ENCODE measurements at places on chromosomes 4 and X.

DNA sequence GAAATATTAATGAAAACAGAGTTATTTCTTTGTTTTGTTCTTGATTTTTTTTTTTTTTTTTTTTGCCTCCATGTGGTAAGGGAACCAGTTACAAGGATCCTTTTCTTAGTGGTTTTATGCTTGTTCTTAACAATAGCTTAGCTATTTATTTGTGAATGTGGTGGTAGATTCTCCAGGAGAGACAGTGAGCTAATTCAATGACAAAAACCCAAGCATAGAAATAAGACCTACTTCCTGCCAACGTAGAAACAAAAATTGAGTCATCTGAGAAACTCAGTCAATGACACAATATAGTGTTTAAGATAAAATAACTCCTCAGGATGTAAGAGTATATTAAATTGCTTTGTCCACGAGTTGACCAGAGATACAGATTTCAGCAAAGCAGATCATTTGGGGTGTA lies 863.8 kb upstream of the PABPC4L start:
- H3K4me1 ChIP-seq, result no peaks in the 10 kb centered on the region
- H3K27me3 ChIP-seq, result no peaks in the 10 kb centered on the region
- no peak overlapping the region for H3K4me3 ChIP-seq
- H3K36me3 ChIP-seq, result no peaks in the 10 kb centered on the region
- H3K27ac ChIP-seq, result no peak overlapping the region
- DNase-seq, result no peak

DNA sequence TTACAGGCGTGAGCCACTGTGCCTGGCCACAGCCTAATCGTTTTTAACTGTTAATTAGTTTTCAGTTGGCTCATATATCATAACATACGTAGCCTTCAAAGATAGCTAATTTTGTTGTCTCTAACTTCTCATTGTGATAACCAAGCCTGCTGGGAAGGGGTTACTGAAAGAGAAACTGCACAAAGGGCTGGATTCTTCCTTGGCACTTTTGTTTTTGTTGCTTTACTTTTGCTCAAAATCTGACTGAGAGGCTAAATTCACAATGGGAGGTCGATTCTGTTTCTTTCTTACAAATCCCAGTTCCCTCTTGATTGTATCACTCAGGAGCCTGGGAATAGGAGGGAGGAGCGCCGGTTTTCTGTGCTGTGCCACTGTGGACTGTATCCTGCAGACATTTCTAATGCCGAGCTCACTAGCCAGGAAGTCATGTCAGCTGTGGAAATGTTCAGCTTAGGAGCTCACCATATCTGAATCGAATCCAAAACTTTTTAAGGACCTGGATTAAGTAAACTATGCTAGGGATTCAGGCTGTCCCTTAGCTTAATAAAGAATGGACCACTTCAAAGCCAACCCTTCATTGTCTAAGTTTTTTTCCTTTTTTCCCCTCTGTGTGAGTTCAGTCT lies 120.5 kb upstream of the FAT1 start:
- H3K4me3 ChIP-seq, result no peak overlapping the region
- H3K4me1 ChIP-seq, result no peaks in the 10 kb centered on the region
- no peaks in the 10 kb centered on the region for H3K36me3 ChIP-seq
- peak overlapping the region; percentile 50 for H3K27ac ChIP-seq
- no peak for DNase-seq
- no peaks in the 10 kb centered on the region for H3K27me3 ChIP-seq

GRCh38 chrX:84216881-84217280 lies 28.9 kb upstream of the RPS6KA6 start:
- H3K36me3 ChIP-seq, result no peaks in the 10 kb centered on the region
- no peak overlapping the region for H3K27ac ChIP-seq
- no peak overlapping the region for H3K4me3 ChIP-seq

DNA sequence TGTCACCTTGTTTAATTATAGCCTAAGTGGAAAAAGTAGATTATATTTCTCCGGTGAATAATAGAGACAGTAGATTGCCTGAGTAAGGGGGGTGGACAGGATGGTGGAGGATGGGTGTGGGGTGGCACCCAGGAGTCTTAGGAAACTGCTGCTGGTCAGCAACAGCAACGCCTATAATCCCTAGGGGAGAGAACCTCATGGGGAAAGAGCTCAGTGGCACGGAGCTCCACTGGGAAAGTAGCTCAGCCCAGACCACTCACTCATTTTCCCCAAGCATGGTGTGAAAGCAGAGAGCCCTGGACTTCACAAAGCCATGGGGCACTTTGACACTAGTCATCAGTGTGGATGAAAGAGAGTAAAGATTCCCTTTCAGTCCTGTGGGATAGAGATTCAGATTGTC lies 31.1 kb downstream of the METTL14 start:
- H3K4me3 ChIP-seq, result no peak overlapping the region
- H3K27ac ChIP-seq, result no peak overlapping the region
- H3K36me3 ChIP-seq, result no peaks in the 10 kb centered on the region
- no peak for DNase-seq
- H3K27me3 ChIP-seq, result no peaks in the 10 kb centered on the region
- H3K4me1 ChIP-seq, result no peaks in the 10 kb centered on the region

GRCh38 chr4:98617358-98618047 lies 40.9 kb downstream of the TSPAN5 start:
- H3K4me3 ChIP-seq, result no peak overlapping the region
- H3K36me3 ChIP-seq, result no peaks in the 10 kb centered on the region
- DNase-seq, result no peak
- H3K4me1 ChIP-seq, result no peaks in the 10 kb centered on the region
- H3K27ac ChIP-seq, result no peak overlapping the region

DNA sequence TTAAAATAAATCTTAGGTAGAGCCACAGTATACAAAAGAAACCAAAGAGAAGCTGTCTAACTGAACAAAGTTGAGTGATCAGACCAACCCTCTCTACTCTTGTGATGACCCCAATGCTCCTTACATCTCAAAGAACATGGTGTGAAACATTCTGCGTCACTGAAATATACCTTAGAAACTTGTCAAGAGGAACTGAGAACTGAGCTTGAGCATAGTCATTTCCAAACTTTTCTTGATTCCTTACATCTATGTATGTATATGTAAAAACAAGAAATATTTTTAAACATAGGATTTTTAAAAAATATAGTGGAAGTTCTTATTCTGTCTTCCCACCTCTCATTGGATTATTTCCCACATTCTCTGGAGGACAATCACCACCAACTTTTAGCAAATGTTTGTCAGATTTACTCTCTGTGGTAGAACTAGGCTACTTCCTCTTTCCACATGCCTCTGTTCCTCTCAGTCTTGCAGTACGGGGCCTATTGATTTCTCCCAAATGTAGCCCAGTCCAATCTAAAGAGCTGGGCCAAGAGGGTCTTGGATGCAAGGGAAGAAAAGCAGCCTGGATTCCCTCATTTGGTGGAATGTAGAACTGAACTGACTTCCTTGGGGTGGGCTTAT lies 98.2 kb upstream of the HHIP start:
- H3K27ac ChIP-seq, result no peak overlapping the region
- no peaks in the 10 kb centered on the region for H3K4me1 ChIP-seq
- H3K36me3 ChIP-seq, result no peaks in the 10 kb centered on the region
- H3K27me3 ChIP-seq, result no peaks in the 10 kb centered on the region

- H3K4me1 ChIP-seq, result no peaks in the 10 kb centered on the region
- no peak overlapping the region for H3K4me3 ChIP-seq
- no peaks in the 10 kb centered on the region for H3K27me3 ChIP-seq
- H3K27ac ChIP-seq, result no peak overlapping the region
Measured at GRCh38 chr4:81351654-81352445, 119.9 kb downstream of the RASGEF1B start.

- DNase-seq, result no peak
- H3K36me3 ChIP-seq, result no peaks in the 10 kb centered on the region
- H3K27ac ChIP-seq, result no peak overlapping the region
- no peaks in the 10 kb centered on the region for H3K4me1 ChIP-seq
- H3K4me3 ChIP-seq, result no peak overlapping the region
- no peaks in the 10 kb centered on the region for H3K27me3 ChIP-seq
Measured at GRCh38 chr4:11543706-11544105, 115.0 kb upstream of the HS3ST1 start.

- peaks cover 8% of the 10 kb centered on the region for H3K36me3 ChIP-seq
- H3K4me1 ChIP-seq, result no peaks in the 10 kb centered on the region
- no peak overlapping the region for H3K4me3 ChIP-seq
- no peaks in the 10 kb centered on the region for H3K27me3 ChIP-seq
- H3K27ac ChIP-seq, result no peak overlapping the region
Measured at GRCh38 chrX:19593690-19594089, 78.4 kb upstream of the MAP3K15 start.

GRCh38 chr4:106425576-106425975 lies 57.0 kb upstream of the GIMD1 start:
- DNase-seq, result no peak
- H3K4me1 ChIP-seq, result no peaks in the 10 kb centered on the region
- no peaks in the 10 kb centered on the region for H3K27me3 ChIP-seq
- no peak overlapping the region for H3K4me3 ChIP-seq
- no peak overlapping the region for H3K27ac ChIP-seq

DNA sequence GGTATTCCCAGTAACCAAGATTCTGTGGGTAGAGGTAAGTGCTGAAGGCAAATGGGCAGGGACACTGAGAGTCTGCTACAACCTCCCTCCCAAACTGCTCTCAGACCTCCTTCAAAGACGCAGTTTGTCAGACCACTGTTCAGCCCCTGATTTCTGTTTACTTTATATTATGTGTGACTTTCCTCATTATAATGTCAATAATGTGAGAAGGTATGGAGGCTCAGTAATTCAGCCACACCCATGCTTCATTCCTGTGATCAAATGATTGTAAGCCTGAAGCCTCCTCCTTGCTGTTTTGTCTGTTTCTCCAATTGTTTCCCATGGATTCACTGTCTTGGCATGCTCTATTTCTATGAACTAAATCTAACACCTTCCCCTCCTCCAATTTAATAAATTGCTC lies 75.6 kb downstream of the SYTL5 start:
- no peaks in the 10 kb centered on the region for H3K36me3 ChIP-seq
- no peak overlapping the region for H3K4me3 ChIP-seq
- DNase-seq, result no peak
- H3K4me1 ChIP-seq, result no peaks in the 10 kb centered on the region
- no peak overlapping the region for H3K27ac ChIP-seq
- H3K27me3 ChIP-seq, result no peaks in the 10 kb centered on the region

GRCh38 chrX:12595720-12596119 lies 195.5 kb upstream of the PRPS2 start:
- H3K27me3 ChIP-seq, result no peaks in the 10 kb centered on the region
- H3K4me1 ChIP-seq, result no peaks in the 10 kb centered on the region
- H3K27ac ChIP-seq, result no peak overlapping the region
- H3K36me3 ChIP-seq, result no peaks in the 10 kb centered on the region

DNA sequence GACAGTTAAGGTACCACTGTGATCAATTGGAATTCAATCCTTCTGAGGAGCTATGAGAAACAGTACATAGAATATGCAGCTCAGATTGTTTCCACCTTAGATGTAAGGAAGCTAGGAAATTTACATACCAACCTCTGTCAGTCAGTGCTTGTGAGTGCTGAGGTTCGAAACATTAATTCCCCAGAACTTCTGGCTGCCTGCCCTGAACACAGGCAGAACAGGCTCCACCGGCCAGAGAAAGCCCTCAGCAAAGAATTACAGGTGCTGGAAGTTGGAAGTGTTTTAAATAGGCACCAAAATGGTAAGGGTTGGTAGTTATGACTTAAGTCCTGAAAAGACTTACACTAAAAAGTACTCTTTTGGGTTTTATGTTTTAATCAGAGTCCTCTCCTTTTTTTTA lies 651.8 kb downstream of the C4orf33 start:
- no peaks in the 10 kb centered on the region for H3K36me3 ChIP-seq
- no peak overlapping the region for H3K27ac ChIP-seq
- no peak for DNase-seq
- H3K4me3 ChIP-seq, result no peak overlapping the region
- H3K4me1 ChIP-seq, result no peaks in the 10 kb centered on the region

- no peaks in the 10 kb centered on the region for H3K36me3 ChIP-seq
- no peaks in the 10 kb centered on the region for H3K4me1 ChIP-seq
- H3K4me3 ChIP-seq, result no peak overlapping the region
- no peak overlapping the region for H3K27ac ChIP-seq
- H3K27me3 ChIP-seq, result no peaks in the 10 kb centered on the region
Measured at GRCh38 chr4:70660106-70660505, 6.2 kb downstream of the JCHAIN start.

GRCh38 chrX:85988353-85988752 lies 59.0 kb downstream of the CHM start:
- no peak overlapping the region for H3K27ac ChIP-seq
- no peaks in the 10 kb centered on the region for H3K27me3 ChIP-seq
- no peaks in the 10 kb centered on the region for H3K4me1 ChIP-seq
- H3K4me3 ChIP-seq, result no peak overlapping the region
- DNase-seq, result no peak

GRCh38 chrX:53317365-53318069 lies 36.1 kb upstream of the IQSEC2 start:
- H3K4me1 ChIP-seq, result peaks cover 10% of the 10 kb centered on the region
- no peak overlapping the region for H3K4me3 ChIP-seq
- H3K27me3 ChIP-seq, result peaks cover 18% of the 10 kb centered on the region
- no peak overlapping the region for H3K27ac ChIP-seq
- H3K36me3 ChIP-seq, result no peaks in the 10 kb centered on the region
- peak; percentile 58 for DNase-seq

- H3K4me1 ChIP-seq, result no peaks in the 10 kb centered on the region
- no peaks in the 10 kb centered on the region for H3K36me3 ChIP-seq
- DNase-seq, result no peak
- H3K27ac ChIP-seq, result no peak overlapping the region
- H3K27me3 ChIP-seq, result no peaks in the 10 kb centered on the region
Measured at GRCh38 chrX:74949717-74950116, 24.5 kb upstream of the NEXMIF start.

DNA sequence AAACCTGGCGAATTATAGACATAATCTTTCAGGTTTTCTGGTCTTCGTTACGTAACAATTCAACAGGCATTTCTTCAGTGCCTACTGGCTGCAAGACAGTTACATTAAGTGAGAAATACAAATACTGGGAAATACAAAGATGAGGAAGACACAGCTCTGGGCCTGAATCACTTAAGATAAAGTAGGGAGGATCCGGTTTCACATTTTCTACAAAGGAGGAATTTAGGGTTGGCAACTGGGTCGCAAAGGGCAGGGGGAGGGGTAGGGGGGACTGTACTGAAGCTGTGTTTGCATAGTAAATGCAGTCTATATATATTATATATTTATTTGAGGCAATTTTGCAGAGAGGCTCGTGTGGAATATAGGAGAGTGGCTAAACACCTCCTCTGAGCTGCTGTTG lies 107.4 kb downstream of the MAML3 start:
- H3K36me3 ChIP-seq, result no peaks in the 10 kb centered on the region
- H3K4me1 ChIP-seq, result peaks cover 16% of the 10 kb centered on the region
- no peaks in the 10 kb centered on the region for H3K27me3 ChIP-seq
- DNase-seq, result no peak

- no peak for DNase-seq
- no peaks in the 10 kb centered on the region for H3K4me1 ChIP-seq
- no peaks in the 10 kb centered on the region for H3K27me3 ChIP-seq
- H3K4me3 ChIP-seq, result no peak overlapping the region
Measured at GRCh38 chr4:168592676-168593075, 95.8 kb downstream of the PALLD start.
